ENCODE measurements at places on chromosomes 5 and 9. TPM values are rescaled to one million over a fixed set of nuclear protein-coding genes. Genes with fewer than 3 reads are reported as not detected.

GRCh38 chr9:138100711-138101350, 223.2 kb downstream of the CACNA1B start:
- no peak for DNase-seq

DNA sequence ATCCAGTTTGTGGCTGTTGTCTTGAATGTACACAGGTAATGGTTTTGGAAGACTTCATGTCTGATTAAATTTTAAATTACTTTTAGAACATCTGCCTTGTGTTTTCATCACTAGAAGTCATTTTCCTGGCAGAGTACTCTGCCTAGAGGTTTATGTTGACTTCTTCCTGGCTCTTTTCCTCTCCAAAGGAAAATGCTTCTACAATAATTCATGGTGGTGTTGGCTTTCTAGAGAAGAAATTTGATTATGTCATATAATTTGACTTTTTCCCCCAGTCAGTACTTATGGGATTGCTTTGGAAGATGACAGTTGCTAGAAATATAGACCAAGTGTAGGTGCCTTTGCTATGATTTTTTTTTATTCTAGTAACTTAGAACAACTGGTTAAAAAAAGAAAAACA, 46.8 kb downstream of the F2RL2 start:
- no peak for DNase-seq

DNA sequence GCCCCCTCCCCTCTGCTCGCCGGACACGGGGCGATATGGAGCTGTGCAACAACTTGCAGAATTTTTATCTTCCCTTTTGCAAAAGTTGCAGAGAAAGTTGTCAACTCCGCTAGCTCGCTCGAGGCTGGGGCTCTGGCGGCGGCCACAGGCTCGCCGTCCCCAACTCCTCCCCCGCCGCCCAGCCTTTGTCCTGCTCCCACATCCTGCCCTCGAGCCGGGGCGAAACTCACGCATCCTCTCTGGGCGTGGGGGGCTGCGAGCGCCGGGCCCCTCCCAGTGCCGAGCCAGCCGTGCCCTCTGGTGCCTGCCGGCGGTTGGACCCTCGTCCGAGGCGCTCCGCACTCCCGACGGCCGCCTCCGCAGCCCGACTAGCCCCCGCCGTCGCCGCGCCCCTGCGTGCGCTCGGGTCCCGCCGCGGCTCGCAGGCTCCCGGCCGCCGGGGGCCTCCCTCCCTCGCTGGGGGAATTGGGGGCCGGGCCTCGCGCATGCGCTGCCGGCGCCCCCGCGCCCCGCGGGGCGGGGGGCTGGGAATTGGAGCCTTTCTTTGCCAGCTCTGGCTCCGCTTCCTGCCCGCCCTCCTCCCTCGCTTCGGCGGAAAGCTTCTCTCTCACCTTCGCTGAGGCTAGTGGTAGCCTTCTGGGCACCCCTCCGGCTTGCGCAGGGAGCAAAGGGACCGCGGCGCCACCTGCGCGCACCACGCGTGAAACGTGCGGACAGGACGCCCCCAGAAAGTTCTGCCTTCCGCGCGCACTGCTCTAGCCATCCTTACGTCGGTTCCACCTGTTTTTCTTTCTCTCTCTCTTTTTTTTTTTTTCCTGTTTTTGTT, at the start of gene CCNJL:
Gene CCNJL (minus strand): TSS at position 431 of the 826 bp plus-strand sequence. CDS start 641 bp downstream, outside the sequence.
- DNase-seq, result no peak

DNA sequence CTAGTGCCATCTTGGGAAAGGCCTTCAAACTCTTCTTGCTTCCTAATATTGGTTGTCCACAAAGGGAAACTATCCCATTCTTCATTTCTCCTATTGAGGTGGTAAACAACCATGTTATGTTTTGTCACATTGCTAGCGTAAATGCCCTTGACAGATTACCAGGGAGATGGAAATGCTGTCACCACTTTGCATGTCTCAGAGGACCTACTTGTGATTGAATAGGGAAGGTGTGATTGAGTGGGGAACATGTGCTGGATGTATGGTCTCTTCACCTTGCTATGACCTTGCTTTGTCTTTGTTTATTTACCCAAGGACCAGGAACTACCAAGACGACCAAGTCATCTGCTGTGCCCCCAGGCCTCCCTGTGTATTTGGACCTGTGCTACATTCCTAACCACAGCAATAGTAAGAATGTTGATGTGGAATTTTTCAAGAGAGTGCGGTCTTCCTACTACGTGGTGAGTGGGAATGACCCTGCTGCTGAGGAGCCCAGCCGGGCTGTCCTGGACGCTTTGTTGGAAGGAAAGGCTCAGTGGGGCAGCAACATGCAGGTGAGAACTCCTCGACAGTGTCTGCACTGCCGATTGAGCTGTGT, 96.1 kb downstream of the MAP1B start:
- DNase-seq, result no peak

GRCh38 chr9:131865446-131866195, 125.7 kb upstream of the RAPGEF1 start:
- DNase-seq, result no peak

- no peak for DNase-seq
Observed at GRCh38 chr5:68459093-68459809, 243.7 kb downstream of the PIK3R1 start.

DNA sequence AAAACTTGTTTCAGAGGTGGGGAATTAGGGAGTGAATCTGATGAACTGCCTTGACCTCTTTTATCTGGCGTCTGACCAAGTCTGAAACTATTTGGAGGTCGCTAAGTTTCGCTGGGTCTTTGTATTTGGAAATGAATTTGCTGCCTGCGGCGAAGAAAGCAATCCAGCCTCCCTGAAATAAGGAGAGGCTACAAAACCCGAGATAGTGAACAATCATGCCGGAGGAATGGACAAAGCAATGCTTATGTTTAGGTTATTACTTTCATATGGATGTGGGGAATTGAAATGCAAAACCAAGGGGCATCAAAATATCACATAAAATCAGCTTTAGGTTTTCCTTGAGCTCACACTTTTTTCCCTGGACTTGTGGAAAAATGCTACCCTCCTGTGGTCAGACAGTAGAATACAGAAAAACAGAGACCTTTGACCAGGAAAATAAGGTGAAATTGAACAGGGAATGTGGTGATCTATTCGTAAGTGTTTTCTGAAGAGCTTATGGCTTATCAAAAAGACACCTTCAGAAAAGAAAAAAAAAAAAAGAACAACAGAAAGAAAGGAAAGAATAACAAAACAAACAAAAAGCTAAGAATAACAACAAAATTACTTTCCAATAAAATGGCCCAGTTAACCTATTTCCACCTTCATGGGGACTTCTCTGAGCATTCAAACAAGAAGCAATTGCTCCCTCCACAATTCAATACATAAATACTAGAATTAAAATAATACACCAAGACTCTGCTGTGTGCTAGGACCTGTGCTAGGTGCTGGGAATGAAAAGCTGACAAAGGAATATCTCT, 68.6 kb upstream of the DPYSL3 start:
- DNase-seq, result peak; percentile 52

DNA sequence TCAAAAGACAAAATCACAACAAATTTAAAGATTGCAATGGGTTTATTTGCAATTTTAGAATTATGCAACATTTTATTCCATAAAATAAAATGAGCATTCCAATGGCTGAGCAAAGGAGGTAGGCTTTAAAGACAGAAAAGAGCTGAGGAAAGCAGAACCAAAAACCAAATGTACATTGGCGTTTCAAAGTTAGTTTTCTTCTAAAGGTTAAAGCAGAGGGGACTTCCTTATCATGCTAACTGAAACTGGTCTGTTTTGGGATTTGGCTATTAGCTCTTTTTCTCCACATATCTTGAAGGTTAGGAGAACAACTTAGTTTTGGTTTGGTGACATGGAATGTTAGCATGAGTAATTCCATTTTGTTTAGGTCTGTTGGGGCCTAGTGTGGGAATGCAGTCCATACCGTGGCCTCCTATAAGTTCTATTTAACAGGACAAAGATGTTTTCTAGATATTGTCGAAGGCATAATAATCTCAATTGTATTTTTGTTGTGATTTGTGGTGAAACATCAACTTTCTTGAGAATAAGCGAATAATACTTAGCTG, 20.3 kb downstream of the DCP2 start:
- no peak for DNase-seq

GRCh38 chr9:27108981-27109541, at the start of gene TEK:
Gene TEK (plus strand): TSS chr9:27109225. CDS start chr9:27109591, 366 bp downstream.
- no peak for DNase-seq

- no peak for DNase-seq
Observed at GRCh38 chr9:137428841-137429545, 5.8 kb downstream of the NOXA1 start.

ORM2 gene
- not detected for total RNA-seq

COL15A1 gene
- not detected for total RNA-seq

GLDC gene
- total RNA-seq, result 1.3 TPM

C1QTNF2 gene
- total RNA-seq, result 0.25 TPM

All from foreskin keratinocyte (primary cell).